ENCODE measurements at places on chromosomes 11 and 22. TPM values are rescaled to one million over a fixed set of nuclear protein-coding genes. Genes with fewer than 3 reads are reported as not detected.

OR52I2 gene
- not detected for polyA plus RNA-seq

GRCh38 chr11:33687733-33688479, 12.7 kb downstream of the C11orf91 start:
- DNase-seq, result no peak

GRCh38 chr11:100008417-100008816, 678.7 kb upstream of the ARHGAP42 start:
- DNase-seq, result no peak

DNA sequence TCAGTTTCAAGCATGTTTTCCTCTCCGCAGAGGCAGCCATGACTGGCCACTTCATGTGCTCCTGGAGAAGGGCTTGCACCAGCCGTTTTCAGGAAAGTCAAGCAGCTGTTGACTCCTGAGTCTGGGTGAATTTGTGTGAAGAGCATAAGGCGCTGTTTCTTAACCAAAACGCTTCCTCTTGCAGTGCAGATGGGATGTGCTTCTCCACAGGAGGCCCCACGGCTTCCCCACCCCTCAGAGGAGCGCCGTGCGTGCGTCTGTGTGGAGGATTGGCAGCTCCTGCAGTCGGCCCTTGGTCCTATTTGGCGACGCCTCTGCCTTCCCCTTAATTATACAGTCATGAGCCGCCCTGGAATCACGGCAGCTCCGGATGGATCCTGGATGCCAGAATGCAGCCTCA, 54.1 kb upstream of the B3GAT1 start:
- DNase-seq, result no peak

DNA sequence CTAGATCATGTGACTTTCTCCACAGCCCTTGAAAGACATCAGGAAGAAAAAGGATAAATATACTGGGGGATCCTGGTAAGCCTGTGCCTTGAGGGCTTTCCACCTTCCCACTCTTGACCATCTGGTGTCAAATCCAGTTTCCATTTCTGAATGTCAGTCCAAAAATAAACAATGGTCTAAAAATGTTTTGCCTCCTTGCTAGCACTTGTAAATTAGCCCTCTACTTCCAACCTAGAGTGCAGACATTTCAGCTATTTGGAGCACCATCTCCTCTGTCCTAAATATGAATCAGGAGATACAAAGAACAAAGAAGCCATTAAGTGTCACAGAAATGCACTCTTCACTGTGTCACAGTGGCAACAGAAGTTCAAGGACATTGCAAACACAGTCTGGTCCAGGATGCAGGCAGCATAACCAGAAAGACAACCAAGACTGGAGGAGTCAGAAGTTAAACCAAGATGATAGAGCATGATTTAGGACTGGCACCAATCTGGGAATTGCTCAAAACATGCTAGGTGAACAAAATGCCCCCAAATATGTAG, 88.1 kb downstream of the CCDC34 start:
- no peak for DNase-seq

- DNase-seq, result no peak
Measured at GRCh38 chr11:33475993-33476392, 218.8 kb downstream of the HIPK3 start.

- DNase-seq, result no peak
Measured at GRCh38 chr11:61473370-61474012, 35.1 kb upstream of the LRRC10B start.
